ENCODE measurements at places on chromosomes 12 and 14.

DNA sequence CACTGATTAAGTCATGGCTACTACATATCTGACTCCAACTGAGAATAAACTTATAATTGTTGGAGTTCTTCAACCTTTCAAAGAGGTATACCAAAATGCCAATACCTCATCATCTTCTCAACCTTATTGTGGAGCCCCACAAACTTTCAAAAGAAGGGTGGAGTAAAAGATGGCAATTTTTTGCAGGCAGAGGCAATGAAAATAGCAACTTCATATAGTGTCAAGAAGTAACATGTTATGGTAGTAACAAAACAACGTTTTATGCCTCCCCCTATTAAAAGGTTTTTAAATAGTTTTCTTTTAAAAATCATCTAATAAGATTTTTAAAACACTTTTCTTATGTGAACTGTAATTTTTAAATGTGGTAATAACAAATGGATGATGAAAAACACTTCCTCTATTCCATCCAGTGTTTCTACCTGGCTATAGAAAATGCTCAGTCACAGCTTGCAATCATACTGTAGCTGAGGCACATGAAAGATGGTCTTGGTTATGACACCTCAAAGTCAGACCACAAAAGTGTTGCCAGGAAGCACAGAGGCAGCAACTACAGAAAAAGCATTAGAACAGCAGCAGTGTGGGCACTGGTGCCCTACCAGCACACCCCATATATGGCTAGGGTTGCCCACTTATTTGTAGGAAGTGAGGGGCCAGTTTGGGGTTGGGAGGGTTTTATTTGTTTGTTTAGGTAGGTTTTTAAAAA is 7.0 kb downstream of the PPP1R12A start:
- DNase-seq, result no peak

- no peak for DNase-seq
Observed at GRCh38 chr12:32897281-32897610, 669 bp upstream of the PKP2 start.

GRCh38 chr12:105861227-105861626 is 277.5 kb downstream of the NUAK1 start:
- no peak for DNase-seq

GRCh38 chr14:101219896-101220703 is 316.6 kb upstream of the RTL1 start:
- DNase-seq, result peak; percentile 23

GRCh38 chr12:110029290-110029815 is 19.0 kb downstream of the C12orf76 start:
- DNase-seq, result no peak

- DNase-seq, result no peak
Observed at GRCh38 chr12:128316078-128316477, 49.1 kb downstream of the TMEM132C start.

DNA sequence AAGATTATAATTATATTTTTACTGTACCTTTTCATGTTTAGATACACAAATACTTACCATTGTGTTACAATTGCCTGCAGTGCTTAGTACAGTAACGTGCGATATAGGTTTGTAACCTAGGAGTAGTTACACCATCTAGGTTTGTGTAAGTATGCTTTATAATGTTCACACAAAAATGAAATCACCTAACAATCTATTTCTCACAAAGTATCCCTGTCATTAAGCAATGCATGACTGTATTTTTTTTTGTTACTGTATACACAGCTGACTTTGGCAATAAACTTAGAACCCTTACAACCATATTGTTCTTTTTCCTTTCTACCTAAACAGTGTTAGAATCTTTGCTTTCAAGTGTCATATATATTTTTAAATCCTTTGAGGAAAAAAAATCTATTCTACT is 303.0 kb upstream of the E2F7 start:
- no peak for DNase-seq

GRCh38 chr12:121205491-121205890 is 4.4 kb upstream of the P2RX4 start:
- no peak for DNase-seq

GRCh38 chr14:100641274-100641860 is 54.1 kb upstream of the BEGAIN start:
- no peak for DNase-seq

DNA sequence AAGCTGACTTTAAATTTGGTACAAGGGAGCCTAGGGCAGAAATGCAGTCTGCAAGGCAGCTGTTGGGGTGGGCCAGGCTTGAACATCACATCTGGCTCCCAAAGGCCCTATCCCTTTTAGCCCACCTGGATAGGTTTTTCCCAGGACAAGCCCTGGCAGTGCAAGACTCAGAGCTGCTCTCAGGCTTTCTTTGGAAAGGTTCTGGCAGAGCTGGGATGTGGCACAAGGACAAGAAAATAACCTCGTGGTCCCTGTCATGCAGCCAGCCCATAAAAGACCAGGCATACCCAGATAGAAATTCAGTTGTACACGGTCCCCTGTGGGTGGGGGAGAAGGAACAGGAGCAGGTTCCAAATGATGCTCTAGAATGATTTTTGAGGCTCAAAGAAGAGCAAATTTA is 206.9 kb downstream of the TTC7B start:
- no peak for DNase-seq

GRCh38 chr12:132153501-132154340 is 9.5 kb downstream of the NOC4L start:
- peak; percentile 80 for DNase-seq

- peak; percentile 78 for DNase-seq
Observed at GRCh38 chr12:124636138-124636978, 68.9 kb upstream of the NCOR2 start.

DNA sequence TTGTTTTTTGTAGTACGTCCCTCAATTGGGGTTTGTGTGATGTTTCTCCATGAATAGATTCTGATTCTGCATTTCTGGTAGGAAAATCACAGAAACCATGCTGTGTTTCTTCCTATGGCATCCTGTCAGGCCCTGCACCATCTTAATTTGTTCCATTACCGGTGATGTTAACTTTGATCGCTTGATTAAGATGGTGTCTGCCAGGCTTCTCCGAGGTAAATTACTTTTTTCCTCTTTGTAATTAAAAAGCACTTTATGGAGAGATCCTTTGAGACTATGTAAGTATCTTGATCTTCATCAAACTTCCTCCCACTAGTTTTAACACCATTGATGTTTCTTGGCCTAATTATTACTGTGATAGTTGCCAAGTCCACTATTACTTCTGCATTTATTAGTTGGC is 15.0 kb upstream of the KRT7 start:
- no peak for DNase-seq

DNA sequence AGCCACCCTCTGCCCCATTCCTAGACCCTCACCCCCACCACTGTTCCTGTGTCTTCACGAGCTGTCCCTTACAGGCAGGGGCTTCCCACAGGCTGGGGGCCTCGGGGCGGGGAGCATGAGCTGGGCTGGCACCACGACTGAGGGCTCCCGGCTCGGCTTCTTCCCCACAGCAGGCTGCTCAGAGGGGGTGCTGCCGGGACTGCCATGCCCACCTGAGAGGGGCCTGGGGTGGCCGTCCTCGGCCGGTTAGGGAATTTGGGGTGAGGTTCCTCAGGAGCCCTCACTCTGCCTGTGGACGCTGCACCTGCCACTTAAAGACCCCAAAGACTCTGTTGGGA is 6.8 kb downstream of the SLC25A47 start:
- no peak for DNase-seq

- DNase-seq, result no peak
Observed at GRCh38 chr12:113445544-113446171, 23.5 kb downstream of the SDSL start.

- DNase-seq, result peak; percentile 95
Observed at GRCh38 chr14:74548881-74549280, 55.3 kb downstream of the ISCA2 start.

DNA sequence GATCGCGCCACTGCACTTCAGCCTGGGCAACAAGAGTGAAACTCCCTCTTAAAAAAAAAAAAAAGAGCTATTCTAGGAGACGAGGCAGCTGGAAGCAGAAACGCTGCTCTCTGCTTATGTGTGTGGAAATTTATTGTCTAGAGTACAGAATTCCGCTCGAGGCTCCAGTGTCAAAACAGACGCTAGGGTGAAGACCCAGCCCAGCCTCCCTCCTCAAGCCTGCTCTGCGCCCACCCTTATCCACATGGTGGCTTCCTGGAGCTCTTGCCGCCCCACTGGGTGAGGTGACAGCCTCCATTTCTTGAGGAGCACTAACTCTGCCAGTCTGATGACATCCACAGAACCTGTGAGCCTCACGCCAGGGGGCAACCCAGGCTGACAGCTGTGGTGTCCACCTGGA is 49.5 kb upstream of the DLK1 start:
- DNase-seq, result no peak

- DNase-seq, result no peak
Observed at GRCh38 chr12:92601176-92601575, 101.6 kb upstream of the PLEKHG7 start.

Data from psoas muscle (tissue), 8 donors.